NCI-H2107 (cell line): ENCODE measurements at places on chromosomes 16 and 17.

DNA sequence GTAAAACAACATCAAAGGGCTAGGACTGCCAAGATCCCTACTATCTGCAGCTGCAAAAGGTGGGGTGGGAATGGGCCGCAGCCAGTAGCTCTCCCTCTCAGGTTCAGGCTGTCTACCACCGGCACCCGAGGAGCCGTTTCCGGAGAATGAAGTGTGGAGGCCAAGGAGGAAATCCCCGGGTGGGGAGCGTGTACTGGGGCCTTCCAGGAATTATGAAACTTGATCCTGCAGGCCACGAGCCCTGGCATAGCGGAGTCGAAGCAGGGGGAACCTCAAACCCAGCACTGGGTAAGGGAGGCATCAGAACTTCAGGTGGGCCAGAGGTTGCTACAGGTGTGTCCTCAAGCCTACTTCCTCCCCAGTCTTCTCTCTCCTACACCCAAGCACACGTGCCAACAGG is 5.1 kb downstream of the INPP5K start:
- no peak for DNase-seq

- no peak for DNase-seq
Observed at GRCh38 chr17:37801171-37801570, 56.3 kb upstream of the HNF1B start.

DNA sequence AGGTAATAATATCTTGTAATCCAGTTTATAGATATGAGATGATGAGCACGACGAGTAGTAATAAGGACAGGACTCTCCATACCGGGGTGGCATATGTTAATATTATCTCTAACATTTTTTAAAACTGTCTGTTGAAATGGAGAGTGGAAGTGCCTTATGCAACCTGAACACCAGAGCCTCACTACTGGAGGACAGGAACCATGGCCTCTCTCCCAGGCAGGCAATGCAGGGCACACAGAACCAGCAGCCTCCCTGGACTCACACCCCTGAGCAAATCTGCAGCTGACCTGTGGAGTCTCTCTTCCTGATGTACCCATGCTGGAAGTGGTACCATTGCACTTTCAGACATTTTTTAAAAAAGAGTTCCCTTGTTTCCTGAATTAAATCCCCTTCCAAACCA is 55.2 kb upstream of the ERN1 start:
- no peak for DNase-seq

- DNase-seq, result no peak
Observed at GRCh38 chr17:32503251-32504165, 16.7 kb downstream of the CDK5R1 start.

DNA sequence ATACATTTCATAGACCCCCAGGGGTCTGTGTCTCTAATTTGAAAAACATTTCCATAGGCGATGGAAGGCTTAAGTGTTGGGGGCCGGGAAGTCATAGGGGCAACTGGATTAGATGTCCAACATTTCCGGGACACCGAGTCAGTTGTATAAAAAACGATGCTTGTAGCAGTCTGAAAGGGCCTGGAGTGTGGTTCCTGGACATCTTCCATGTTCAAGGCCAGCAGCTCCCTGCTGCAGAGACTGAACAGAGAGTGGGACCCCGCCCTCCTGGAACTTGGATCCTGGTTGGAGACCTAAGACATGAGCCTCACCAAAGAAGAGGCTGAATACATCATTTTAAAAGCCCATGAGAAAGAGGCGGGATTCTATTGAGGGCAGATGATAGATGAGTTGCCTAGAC is 82.0 kb upstream of the ZNF423 start:
- no peak for DNase-seq

- DNase-seq, result no peak
Observed at GRCh38 chr17:21278450-21279197, 5.9 kb upstream of the MAP2K3 start.

- DNase-seq, result no peak
Observed at GRCh38 chr16:87855852-87856715, 13.2 kb downstream of the SLC7A5 start.

DNA sequence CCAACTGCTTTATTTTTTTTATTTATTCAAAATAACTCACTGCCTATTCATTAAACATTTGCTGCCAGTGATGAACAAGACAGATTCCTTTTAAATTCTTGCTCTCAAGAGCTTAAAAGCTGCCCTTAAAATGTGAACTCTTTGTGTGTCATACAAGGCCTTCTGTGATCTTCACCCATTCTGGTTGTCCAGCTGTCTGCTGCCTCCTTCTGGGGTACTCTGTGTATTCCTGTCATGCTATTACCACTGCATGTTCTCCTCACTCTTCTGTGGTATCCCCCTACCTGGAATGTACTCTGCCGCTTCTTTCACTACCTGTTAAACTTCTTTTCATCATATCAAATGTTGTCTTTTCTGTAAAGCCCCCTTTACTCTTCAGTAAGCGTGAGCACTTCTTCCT is 165.8 kb downstream of the CHD9 start:
- no peak for DNase-seq

- DNase-seq, result no peak
Observed at GRCh38 chr17:16377941-16378341, 3.0 kb upstream of the UBB start.

GRCh38 chr17:30788918-30789317 is 35.6 kb downstream of the CRLF3 start:
- DNase-seq, result no peak

GRCh38 chr16:89031715-89032659 is 55.0 kb upstream of the CBFA2T3 start:
- no peak for DNase-seq

GRCh38 chr17:15332338-15332737 is 9.1 kb downstream of the TEKT3 start:
- DNase-seq, result no peak

DNA sequence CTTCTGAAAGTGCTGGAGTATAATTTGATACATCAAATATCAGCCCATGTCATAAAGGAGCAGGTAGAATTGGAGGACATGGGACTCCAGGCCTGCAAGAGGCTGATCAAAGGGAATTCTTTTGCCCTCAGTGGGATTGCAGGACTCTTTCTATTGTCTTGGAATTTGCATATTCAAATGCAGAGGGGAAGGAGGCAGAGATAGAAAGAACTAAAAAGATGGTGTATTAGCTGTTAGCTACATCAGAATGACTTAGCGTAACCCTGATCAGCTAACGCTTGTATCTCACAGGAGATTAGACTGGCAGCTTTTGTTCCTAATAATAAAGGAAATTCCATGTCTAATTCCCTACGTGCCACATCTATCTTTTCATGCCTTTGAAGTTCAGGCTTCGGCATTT is 1014.7 kb upstream of the RBFOX1 start:
- no peak for DNase-seq

DNA sequence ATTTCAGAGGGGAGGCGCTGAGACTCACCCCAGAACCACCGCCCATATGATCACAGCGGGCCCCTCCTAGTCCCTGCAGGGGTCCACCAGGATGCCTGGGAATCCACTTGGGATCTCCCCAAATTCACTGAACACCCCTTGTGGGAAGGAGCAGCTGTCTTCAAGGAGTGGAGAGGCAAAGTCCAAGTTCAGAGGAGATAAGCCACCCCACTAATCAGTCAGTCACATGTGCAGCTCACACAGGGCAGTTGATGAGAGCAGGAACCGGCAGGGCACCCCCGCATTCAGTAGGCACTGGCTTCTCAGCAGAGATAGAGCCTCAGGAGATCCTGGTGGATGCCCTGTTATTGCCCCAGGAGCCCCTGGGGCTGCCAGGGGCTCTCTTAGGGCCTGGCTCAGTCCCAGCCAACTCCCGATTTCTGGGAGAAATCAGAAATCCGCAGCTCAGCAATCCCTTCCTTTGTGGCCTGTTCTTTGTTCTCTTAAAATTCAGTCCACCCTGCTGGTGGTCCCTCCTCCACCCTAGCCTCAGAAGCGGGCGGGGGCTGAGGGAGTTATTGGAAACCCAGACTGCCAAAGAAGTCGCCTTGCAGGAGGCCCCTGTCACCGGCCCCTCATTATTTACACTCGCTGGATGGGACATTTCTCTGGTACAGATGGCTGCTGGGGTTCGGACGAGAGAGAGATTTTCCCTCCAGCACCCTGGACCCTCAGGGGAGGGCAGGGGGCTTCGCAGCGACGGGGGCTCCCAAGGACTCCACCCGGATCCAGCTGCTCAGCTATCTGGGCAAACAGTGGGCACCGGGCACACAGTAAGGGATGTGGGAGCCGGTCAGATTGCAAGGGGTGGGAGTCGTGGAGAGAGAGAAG is 1.8 kb downstream of the CDC42EP4 start:
- no peak for DNase-seq

DNA sequence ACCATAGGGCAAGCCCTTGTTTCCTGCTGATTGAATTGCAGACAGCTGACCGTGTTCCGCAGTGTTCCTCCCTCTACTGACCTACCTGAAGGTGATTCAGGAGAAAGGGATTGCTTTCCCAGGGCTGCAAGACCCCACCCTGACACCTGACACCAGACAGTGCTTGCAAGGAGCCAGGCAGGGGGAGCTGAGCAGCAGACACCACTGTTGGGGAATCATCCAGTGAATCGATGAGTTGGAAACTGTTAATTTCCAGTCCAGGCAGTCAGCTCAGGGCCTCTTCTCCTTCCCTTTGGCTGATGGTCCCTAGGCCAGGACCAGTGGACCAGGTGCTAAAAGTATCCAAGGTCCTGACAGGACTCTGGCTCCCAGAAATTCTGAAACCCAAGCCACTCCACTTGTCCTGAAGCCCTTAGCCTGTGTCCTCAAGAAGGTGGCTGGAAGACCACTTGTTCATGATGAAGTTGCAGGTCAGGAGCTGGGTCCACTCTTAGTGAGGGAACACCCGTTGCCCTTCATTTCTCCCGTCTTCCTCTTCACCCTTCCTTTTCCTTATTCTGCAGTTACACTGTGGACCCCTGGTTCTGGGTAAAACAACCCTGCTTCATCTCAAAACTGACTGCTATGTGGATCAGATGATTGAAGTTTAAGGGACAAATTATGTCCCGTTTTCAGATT is 9.5 kb upstream of the UNK start:
- no peak for DNase-seq

GRCh38 chr17:17748179-17748578 is 66.9 kb downstream of the RAI1 start:
- no peak for DNase-seq

- no peak for DNase-seq
Observed at GRCh38 chr16:56013962-56014552, 138.9 kb upstream of the CES5A start.

DNA sequence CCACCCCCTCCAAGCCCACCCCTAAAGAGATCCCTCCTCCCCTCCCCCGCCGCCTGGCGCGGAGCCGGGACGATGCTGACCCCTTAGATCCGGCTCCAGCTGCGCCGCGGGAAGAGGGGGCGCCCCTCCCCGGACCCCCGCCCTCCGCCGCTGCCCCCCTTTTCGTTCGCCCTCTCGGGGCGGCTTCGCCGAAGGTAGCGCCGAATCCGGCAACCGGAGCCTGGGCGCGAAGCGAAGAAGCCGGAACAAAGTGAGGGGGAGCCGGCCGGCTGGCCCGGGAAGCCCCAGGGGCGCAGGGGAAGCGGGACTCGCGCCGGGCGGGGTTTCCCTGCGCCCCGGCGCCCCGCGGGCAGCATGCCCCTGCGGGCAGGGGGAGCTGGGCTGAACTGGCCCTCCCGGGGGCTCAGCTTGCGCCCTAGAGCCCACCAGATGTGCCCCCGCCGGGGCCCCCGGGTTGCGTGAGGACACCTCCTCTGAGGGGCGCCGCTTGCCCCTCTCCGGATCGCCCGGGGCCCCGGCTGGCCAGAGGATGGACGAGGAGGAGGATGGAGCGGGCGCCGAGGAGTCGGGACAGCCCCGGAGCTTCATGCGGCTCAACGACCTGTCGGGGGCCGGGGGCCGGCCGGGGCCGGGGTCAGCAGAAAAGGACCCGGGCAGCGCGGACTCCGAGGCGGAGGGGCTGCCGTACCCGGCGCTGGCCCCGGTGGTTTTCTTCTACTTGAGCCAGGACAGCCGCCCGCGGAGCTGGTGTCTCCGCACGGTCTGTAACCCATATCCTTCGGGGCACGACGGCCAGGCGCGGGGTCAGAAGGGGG is 623 bp downstream of the CACNA1G start:
- no peak for DNase-seq

GRCh38 chr16:7613518-7613917 is 280.9 kb downstream of the RBFOX1 start:
- no peak for DNase-seq

DNA sequence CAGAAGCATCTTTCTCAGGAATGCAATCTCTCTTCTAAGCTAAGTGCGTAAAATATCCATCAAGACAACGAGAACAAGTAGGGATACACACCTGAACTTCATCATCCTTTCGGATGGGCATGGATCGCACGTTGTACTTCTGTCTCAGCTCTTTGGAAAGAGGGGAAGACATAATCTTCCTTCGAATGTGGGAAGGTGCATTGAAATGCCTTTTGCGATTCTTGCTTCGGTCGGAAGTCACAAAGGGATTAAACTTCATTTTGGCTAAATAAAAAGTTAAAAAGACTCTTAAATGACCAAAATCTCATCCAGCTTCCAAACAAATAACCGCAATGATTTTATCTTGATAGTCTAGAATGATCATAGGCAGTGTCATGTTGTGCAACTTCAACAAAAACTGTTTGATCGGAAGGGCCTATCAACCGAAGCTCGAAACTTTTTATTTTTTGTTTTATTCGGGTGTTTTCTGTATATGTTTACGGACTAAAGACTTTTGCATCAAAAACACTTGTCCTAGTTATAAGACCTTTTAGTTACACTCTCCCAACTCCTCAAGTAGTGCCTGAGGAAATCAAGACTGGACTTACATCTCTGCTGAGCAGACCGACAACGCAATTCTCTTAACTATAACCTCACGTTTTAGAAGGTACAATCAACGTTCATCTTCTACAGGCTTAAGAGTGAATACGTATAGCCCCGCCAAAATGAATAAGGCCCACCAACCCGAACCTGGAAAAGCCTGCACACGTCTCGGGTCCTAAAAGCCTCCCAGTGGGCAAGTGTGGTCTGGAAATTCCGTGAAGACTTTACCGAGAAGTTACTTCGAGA is 727 bp downstream of the RPL26 start:
- DNase-seq, result no peak

DNA sequence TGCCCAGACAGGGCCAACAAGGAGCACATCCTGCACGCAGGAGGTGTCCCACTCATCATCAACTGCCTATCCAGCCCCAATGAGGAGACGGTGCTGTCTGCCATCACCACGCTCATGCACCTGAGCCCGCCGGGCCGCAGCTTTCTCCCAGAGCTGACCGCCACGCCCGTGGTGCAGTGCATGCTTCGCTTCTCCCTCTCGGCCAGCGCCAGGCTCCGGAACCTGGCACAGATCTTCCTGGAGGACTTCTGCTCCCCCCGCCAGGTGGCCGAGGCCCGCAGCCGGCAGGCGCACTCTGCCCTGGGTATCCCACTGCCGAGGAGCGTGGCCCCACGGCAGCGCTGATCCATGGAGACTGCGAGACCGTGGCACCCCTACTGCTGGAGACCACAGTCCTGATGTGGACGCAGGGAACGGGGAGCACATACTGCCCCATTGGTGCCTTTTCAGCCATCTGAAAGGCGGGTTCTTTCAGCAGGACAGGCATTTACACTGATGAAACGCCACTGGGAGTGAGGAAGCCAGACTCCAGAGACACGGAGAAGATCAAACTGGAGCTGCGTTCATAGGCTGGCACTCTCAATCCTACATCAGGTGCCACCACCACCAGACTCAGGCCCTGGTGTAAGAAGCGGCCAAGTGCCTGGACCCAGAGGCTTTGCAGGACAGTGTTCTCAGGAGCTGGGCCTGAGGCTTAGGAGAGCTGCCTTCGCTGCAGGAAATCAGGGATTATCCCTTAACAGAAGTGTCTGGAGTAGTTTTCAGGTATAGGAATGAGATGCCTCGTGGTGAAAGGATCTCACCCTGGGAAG is 2.6 kb downstream of the NT5C start:
- DNase-seq, result no peak
